ENCODE measurements at places on chromosomes 1 and 21. TPM values are rescaled to one million over a fixed set of nuclear protein-coding genes. Genes with fewer than 3 reads are reported as not detected.

Gene SPRR2F
- not detected for total RNA-seq

Gene ESRRG
- not detected for total RNA-seq

Gene GBP1
- total RNA-seq: 69.6 TPM

Gene C8A
- not detected for total RNA-seq

- DNase-seq: no peak
- no peak overlapping the region for H3K27ac ChIP-seq
- H3K27me3 ChIP-seq: no peaks in the 10 kb centered on the region
- no peaks in the 10 kb centered on the region for H3K4me1 ChIP-seq
- H3K36me3 ChIP-seq: peaks cover 3% of the 10 kb centered on the region
These were observed 23.1 kb downstream of the NPHP4 start for GRCh38 chr1:5969168-5969567.

DNA sequence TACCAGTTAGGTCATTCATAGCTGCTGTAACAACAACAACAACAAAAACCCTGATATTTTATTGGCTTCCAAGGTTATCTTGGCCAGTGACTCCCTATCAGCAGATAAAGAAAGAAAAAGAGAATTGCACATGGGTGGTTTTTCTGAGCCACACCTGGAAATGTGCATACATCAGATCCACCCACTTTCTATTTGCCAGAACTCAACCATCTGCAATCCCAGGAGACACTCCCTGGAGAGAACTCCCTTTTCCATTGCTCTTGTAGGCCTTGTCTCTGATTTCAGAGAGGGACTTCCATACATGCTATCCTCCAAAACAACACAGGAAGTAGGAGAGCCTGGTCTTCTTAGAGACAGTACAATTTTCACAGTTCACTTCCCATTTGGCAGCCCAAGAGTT lies 74.9 kb upstream of the ZC3H11B start:
- no peak for DNase-seq
- H3K36me3 ChIP-seq: no peaks in the 10 kb centered on the region
- no peaks in the 10 kb centered on the region for H3K4me1 ChIP-seq
- H3K27ac ChIP-seq: no peak overlapping the region

DNA sequence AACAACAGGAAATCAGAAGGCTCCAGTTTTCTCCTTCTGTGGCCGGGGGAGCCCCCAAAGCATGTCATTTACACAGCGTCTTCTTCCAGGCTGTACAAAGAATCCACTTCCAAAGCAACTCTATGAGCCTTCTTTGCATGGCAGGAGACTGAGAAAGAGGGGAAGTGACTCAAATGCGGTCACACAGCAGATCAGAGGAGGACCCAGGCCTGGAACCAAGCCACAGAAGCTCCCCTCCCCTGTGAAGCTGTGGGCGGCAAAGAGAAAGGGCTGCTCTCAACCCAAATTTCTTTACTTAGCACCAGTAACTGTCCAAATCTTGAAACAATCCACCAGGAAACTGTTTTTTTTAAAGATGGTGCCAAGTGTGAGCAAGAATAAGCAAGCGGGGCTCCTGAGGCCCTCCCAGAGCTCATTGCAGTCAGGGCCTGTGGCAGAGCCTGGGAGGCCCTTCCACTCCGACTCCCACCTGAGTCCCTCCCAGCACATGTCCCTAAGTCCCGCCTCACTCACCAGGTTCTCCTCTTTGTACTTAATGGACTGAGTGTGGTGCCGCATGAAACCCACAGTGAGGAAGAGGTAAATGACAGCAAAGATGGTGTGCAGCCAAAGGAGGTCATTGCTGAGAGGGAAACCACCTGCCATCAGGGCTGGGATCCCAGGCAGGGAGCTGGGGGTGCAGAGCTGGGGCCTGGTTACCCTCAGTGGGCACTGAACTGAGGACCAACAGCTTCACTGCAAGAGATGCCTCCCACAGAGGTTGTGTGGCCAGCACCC lies 15.9 kb downstream of the TMEM63A start:
- H3K4me1 ChIP-seq: peaks cover 42% of the 10 kb centered on the region
- H3K27ac ChIP-seq: peak overlapping the region; percentile 79
- peak; percentile 90 for DNase-seq
- H3K4me3 ChIP-seq: peak overlapping the region; percentile 1
- H3K27me3 ChIP-seq: no peaks in the 10 kb centered on the region

GRCh38 chr21:39705849-39706248 lies 39.1 kb upstream of the IGSF5 start:
- H3K4me1 ChIP-seq: no peaks in the 10 kb centered on the region
- H3K27ac ChIP-seq: no peak overlapping the region
- no peak overlapping the region for H3K4me3 ChIP-seq
- no peak for DNase-seq
- peaks cover 2% of the 10 kb centered on the region for H3K27me3 ChIP-seq

DNA sequence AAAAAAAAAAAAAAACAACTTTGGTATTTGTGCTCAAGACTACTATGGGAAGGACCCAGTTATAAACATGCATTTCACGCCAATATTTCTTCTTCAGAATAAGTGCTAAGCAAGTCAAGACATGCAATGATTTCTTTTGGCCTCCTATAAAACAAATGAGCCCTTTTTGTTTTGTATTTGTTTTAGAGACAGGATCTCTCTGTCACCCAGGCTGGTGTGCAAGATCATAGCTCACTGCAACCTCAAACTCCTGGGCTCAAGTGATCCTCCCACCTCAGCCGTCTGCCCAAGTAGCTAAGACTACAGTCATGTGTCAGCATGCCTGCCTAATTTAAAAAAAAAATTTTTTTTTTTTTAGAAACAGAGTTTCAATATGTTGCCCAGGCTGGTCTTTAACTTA lies 348.7 kb downstream of the PCP4 start:
- H3K27ac ChIP-seq: no peak overlapping the region
- no peak for DNase-seq
- H3K4me3 ChIP-seq: no peak overlapping the region
- H3K36me3 ChIP-seq: no peaks in the 10 kb centered on the region
- H3K27me3 ChIP-seq: no peaks in the 10 kb centered on the region

GRCh38 chr1:240497908-240498307 lies 114.0 kb downstream of the GREM2 start:
- no peaks in the 10 kb centered on the region for H3K36me3 ChIP-seq
- H3K27me3 ChIP-seq: no peaks in the 10 kb centered on the region
- H3K4me1 ChIP-seq: no peaks in the 10 kb centered on the region
- H3K27ac ChIP-seq: no peak overlapping the region

DNA sequence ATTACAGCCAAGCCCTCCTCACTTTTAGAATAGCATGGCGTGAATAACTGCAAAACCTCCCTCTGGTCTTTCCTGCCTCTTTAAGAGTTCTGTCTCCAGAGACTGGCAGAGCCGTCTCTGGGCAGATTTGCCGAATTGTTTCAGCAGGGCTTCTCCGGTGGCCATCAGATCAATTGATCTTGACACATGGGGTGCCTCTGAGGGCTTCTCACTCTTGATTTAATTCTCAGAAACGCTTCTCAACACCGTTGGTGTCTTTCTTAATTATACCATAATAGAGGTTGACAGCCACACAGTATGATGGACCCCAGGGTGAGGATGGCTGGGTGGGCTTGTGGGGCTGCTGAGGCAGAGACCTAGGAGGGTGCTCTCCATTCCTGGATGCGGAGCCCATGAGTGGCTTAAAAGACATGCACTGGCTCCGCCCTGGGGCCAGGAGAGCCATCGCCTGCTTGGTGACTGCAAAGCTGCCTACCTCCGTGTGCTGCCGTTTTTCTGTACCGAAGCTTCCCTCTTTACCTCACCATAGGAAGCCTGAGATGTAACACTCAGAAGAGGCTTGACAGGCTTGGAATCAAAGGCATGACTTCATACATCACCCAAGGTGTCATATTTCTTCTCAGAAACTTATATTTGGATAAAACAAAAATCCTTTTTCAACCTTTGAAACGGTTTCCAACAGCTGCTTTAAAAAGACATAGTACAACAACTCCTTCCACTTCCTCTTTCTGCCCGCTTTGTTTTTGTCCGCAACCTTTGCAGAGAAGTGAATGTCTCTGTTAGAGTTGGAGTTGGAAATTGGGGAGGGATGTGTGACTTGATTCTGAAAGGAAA lies 82.9 kb downstream of the GALNT2 start:
- DNase-seq: no peak
- no peak overlapping the region for H3K4me3 ChIP-seq
- H3K27me3 ChIP-seq: no peaks in the 10 kb centered on the region
- no peak overlapping the region for H3K27ac ChIP-seq

GRCh38 chr21:29166853-29167252 lies 36.4 kb downstream of the MAP3K7CL start:
- peaks cover 8% of the 10 kb centered on the region for H3K4me1 ChIP-seq
- no peaks in the 10 kb centered on the region for H3K36me3 ChIP-seq
- H3K27ac ChIP-seq: no peak overlapping the region

- H3K4me1 ChIP-seq: peaks cover 54% of the 10 kb centered on the region
- H3K27ac ChIP-seq: no peak overlapping the region
- no peak overlapping the region for H3K4me3 ChIP-seq
- peaks cover 5% of the 10 kb centered on the region for H3K36me3 ChIP-seq
- DNase-seq: no peak
These were observed 70.5 kb downstream of the SSBP3 start for GRCh38 chr1:54335755-54336108.

GRCh38 chr1:43296207-43296606 lies 4.6 kb upstream of the TIE1 start:
- peak overlapping the region; percentile 64 for H3K27ac ChIP-seq
- H3K27me3 ChIP-seq: no peaks in the 10 kb centered on the region
- no peak overlapping the region for H3K4me3 ChIP-seq

DNA sequence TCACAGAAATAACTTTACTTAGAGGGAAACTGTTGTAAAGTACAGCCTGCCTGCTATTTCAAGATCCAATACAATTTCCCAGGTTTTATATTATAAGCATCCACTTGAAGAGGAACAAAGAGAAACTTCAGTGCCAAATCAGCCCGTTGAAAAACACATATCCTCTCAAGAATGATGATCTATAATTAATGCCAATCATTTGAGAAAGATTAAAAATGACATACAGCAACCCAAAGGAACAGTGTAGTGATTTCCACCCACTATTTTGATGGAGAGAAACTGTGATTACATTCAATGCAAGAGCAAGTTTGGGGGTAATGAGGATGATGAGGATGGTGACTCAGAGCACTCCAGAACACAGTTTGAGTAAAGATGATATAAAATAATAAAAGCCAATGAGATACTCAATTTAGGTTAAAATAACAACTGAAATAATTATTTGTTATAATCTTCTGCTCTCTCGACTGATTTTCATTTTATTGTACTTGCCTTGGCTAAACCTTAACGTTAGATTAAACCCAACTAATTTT lies 715.5 kb downstream of the NCAM2 start:
- no peaks in the 10 kb centered on the region for H3K4me1 ChIP-seq
- DNase-seq: no peak
- no peak overlapping the region for H3K27ac ChIP-seq
- H3K4me3 ChIP-seq: no peak overlapping the region
- no peaks in the 10 kb centered on the region for H3K36me3 ChIP-seq

- DNase-seq: no peak
- peaks cover 22% of the 10 kb centered on the region for H3K4me1 ChIP-seq
- no peaks in the 10 kb centered on the region for H3K27me3 ChIP-seq
- H3K4me3 ChIP-seq: peak overlapping the region; percentile 44
These were observed 34.9 kb downstream of the AHDC1 start for GRCh38 chr1:27569088-27569460.

GRCh38 chr1:161115132-161115711 lies 2.6 kb downstream of the PFDN2 start:
- peaks cover 50% of the 10 kb centered on the region for H3K36me3 ChIP-seq
- peak overlapping the region; percentile 92 for H3K27ac ChIP-seq
- H3K4me1 ChIP-seq: peaks cover 67% of the 10 kb centered on the region
- H3K4me3 ChIP-seq: peak overlapping the region; percentile 94

All from activated CD8-positive, alpha-beta T cell treated with anti-CD3 and anti-CD28 coated beads for 36 hours (primary cell).